Stimulated activated CD4-positive, alpha-beta T cell treated with anti-CD3 and anti-CD28 coated beads, Interleukin-4, amount 100 ng/mL, for 48 hours (primary cell): ENCODE measurements at places on chromosomes 4 and X.

DNA sequence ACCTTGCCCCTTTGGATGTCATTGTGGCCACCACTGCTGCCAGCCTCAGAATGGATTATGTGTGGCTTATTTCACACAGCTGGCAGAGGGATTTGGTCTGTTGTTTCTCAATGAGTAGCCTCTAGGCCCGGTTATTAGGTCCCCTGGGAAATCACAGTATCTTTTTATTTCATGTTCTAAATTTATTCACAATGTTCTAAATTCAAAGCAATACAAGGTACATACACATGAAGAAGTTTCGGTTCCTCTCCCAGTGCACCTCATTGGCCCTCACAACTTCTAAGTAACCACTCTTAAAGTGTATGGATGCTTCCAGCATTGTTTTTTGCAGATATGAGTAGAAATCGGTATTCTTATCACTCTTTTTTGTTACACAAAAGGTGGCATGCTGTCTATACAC is 262.7 kb downstream of the RCHY1 start:
- DNase-seq, result no peak

DNA sequence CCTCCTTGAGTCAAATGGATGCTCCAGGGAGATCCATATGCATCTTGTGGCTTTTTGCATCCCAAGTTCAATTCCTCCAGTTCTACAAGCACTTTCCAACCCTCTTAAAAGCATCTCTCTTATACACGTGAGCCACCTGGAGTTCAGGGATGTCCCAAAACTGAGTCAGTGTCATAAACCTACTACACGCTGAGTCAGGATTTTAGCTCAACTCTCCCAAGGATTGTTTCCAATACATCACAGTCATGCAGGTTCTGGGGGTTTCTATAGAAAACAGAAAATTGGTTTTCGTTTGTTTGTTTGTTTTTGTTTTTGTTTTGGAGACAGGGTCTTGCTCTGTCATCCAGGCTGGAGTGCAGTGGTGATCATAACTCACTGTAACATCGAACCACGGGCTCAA is 25.9 kb upstream of the ESX1 start:
- DNase-seq, result no peak

DNA sequence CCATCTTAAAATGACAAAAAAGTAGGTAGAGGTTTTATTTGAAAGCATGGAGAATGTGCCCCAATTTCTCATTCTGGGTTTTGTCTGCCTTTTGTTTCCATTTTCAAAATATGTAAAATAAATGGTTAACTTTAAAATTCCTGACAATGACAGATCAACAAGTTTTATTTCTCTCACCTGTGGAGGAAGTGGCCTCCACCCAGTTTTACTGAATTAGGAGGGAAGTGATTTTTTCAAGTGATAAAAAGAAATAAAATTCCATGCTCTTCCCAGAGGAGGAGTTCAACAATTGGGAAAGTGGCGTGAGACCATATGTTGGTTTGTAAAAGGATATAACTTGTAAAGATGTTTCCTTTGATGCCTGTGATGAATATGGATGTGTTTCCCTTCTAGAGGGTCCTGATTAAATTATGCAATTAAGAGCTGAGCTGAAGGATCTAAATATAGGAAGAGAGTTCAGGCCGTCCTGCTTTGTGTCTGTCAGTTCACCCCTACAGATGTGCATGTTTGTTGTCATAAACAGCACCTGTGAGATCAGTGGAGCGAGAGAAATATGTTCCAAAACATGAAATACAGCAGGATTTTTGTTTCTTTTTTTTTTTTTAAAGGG is 19.5 kb downstream of the SMAD1 start:
- no peak for DNase-seq

- DNase-seq, result no peak
These were observed 40.3 kb downstream of the KLHL5 start for GRCh38 chr4:39102297-39102696.

- no peak for DNase-seq
These were observed 492.1 kb upstream of the SMIM31 start for GRCh38 chr4:164261831-164262230.

DNA sequence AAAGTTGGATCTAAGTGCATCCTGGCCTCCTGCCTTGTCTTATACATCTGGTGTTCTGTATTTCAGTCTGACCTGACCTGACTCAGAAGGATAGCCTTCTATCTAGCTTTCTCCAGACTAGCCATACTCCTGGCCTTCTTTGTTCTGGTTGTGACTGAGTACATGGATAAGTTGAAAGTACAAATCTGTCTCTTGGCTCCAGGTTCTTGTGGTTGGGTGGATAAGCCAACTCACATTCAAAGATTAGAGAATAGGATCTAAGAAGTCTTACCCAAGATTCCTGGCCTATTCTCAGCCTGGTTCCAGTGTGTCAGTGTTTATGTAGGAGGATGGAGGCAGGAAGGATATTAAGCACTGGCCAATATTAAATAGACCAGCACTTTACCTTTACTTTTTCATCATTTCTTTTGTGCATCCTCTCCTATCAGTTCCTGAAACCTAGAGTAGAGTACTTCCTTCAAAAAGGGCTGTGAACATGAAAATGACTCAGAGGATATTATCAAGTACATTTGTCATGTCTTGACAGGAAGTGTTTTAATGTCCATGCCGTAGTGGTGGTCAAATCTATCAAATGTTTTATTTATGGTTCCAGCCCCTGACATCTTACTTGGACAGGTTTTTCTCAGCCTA is 123.5 kb downstream of the IL15 start:
- DNase-seq, result no peak

GRCh38 chr4:101067383-101067782 is 279.9 kb downstream of the PPP3CA start:
- DNase-seq, result no peak

DNA sequence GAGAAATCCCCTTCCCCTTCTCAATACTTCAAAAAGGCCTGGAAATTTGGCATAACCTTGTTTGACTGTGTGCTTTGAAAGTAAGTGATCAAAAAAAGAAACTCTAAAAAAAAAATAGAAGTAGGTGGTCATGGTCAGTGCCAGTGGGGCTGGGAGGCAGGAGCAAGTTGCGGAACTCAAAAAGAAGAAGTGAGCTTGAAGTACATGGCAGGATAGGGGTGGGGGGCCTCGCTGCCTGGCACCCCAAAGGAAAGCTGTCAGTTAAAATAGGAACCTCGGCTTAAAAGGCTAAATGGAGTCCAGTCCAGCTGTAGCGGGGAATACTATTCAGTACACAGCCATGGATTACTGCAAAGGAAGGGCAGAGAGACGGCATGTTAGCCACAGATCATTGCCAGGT is 12.2 kb upstream of the NKRF start:
- DNase-seq, result no peak

- DNase-seq, result no peak
These were observed 26.0 kb downstream of the SH3TC1 start for GRCh38 chr4:8224975-8225625.

GRCh38 chr4:152359208-152360044 is 176.5 kb downstream of the FBXW7 start:
- no peak for DNase-seq

- peak; percentile 45 for DNase-seq
These were observed 24.4 kb upstream of the PDE6B start for GRCh38 chr4:600850-601515.

DNA sequence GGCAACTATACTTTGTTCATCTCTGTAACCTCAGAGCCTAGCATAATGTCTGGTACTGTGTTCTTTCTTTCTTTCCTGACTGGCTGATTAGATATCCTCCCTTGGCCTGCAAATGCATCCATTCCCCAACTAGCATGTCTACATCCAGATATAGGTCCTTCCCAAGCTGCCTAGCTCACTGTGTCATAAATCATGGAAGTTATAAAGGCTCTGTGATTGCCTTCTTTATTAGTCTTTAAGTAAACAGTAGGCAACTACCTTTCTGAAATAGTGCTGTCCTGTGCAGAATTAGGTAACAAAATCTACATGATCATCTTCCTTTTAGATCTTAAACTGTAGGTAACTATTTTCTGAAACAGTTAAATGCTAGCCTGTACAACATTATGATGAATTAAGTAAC is 224.5 kb downstream of the DLG3 start:
- DNase-seq, result no peak

GRCh38 chr4:102713096-102713495 is 47.7 kb downstream of the MANBA start:
- DNase-seq, result no peak

DNA sequence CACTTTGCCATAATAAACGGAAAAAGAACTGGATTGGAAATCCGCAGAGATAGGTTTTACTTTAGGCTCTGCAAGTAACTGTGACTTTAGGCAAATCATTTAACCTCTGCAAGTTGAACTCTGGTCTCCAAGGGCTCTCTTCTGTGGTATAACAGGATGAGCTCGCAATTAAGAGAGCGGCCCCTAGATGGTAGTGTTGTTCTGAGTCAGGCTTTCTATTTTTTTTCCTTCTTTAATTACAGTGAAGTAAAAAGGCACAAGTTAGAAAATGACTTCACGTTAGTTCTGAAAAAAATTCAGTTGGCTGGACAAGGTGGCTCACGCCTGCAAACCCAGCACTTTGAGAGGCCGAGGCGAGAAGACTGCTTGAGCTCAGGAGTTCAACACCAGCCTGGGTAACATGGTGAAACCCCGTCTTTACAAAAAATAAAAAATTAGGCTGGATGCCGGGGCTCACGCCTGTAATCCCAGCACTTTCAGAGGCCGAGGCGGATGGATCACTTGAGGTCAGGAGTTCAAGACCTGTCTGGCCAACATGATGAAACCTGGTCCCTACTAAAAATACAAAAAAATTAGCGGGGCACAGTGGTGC is 18.0 kb downstream of the RPS3A start:
- DNase-seq, result peak; percentile 35

DNA sequence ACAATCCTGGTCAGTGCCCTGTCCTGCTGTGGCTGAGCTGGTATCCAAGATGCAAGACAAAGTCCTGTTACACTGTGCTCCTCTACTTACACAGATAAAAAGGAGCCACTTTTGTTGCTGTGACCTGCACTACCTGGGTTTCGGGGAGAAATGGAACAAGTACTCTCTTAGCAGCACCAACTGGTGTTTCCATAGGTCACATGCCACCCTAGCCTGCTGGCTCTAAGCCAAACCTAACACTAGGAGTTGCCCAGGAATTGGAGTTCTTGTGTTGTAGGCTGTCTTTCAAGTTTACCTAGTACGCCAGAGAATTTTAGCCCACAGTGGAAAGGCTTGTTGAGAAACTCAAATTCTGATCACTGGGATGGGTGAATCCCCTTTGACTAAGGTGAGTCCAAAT is 727.4 kb downstream of the FAM133A start:
- DNase-seq, result no peak

DNA sequence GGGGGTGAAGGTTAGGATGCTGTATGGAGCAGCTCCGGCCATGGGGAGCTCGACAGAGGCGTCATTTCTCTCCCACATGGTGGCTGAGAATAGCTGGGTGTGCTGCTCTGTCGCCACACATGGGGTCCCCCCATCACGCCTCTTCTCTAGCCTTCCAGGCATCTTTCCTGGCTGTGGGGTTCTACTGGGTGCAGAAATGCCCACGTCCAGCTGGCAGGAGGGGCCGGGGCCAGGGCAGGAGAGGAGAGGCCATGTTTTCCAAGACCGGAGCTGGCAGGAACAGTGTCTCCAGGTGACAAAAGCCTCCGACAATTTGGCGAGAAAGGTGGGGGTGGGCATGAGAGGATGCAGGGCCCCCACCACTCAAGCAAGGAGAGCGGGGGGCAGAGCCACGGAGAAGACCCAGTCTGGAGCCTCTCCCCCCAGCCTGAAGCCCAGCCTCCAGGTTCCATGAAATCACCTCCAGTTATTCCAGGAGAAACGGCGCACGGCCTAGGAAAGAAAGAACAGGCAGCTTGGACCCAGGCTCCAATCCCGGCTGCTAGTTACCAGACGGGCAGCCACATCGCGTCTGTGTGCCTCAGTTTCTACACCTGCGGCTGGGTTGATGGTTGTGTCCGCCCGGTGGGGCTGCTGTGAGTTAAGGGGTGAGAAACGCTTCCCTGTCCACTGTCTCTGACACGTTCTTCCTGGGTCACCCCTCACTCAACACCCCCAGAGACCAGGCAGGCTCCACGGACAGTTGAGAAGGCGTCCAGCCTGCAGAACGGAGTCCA is 27.4 kb upstream of the SPON2 start:
- DNase-seq, result no peak

DNA sequence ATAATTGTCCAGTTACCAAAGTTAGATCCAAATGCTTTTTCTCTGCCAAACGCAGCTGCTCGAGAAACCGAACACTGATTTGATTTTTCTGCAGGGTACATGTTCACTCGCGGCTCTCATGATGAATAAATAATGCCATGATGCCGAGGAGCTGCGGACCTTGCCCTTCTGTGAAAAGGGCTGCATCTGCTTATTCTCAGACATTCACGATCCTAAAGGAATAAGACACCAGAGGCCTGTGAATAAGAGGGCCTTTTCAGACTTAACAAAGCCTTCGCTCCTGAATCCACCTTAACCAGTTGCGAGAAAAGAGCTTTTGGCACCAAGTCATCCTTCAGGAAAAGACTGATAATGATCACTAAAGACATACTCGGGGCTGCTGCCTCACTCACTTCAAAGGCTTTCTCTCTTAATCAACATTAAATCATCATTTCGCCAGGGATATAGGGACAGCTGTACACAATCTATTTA is 147.5 kb downstream of the FBXO8 start:
- no peak for DNase-seq

GRCh38 chrX:145923376-145923775 is 105.7 kb downstream of the SLITRK2 start:
- DNase-seq, result no peak

DNA sequence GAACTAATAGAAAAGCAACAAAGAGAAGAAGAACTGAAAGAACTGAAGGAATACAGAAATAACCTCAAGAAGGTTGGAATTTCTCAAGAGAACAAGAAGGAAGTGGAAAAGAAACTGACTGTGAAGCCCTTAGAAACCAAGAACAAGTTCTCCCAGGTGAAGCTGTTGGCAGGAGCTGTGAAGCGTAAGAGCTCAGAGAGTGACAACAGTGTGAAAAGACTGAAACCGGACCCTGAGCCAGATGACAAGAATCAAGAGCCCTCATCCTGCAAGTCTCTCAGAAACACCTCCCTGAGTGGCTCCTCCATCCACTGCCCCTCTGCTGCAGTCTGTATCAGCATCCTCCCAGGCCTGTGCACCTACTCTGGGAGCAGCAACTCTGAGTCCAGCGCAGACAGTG is 8.4 kb upstream of the FHDC1 start:
- DNase-seq, result no peak

DNA sequence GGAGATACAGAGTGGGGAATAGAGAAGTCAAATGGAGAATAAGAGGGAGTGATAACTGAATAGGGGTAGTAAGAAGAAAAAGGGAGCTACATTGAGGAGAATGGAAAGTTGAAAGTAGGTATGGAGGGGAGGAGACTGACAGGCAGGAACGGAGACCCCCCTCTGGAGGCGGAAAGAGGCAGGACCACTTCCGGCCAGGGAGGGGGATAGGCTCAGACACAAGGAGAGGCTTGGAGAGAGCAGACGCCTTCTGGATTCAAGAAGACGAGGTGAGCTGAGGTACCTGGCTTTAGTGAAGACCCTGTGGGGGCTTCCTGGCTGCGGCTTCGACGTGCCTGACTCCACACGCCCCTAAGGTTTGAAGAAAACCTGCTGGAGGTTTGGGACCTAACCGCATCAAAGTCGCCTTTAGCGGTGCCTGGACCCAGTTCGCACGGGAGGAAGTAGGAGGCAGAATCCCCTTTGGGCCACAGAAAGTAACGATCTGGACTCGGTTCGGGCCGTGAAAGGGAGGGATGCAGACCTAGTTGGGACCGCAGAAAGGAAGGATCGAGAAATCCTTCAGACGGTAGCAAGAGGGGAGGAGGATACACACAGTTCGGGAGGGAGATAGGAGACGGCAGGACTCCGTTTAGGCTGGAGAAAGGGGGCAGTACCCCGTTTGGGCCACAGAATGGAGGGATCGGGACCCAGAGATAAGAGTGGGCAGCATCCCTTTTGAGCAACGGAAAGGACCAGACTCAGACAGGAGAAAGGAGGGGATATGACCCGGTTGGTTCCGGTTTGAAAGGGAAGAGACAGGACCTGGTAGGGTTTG is at the start of gene TRO:
TSS of gene TRO (plus strand) at position 215 of the 817 bp plus-strand sequence. CDS start 1,423 bp downstream, outside the sequence.
- no peak for DNase-seq

- no peak for DNase-seq
These were observed 33.0 kb upstream of the HMX1 start for GRCh38 chr4:8904666-8905065.
